ENCODE measurements at places on chromosomes 7 and 10.

GRCh38 chr7:38398725-38399321 lies 125.4 kb upstream of the TARP start:
- no peak for DNase-seq

GRCh38 chr7:157480371-157481050 lies 143.7 kb downstream of the DNAJB6 start:
- no peak for DNase-seq

DNA sequence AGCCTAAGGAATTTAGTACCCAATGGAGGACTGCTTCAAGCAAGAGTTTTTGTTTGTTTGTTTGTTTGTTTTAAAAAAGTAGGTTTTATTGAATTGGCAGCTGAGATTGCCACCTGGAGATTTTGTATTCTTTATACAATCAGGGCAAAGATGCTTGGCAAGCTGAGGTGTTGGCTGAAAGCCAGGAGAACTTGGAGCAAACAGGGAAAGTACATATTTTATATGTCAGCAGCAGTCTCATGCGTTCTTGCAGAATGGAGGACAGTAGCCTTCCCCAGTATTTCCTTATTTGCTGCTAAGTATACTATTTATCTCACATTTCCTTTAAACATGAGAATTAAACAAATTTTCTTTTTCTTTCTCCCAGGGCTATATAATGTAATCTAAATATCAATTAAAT lies 22.6 kb upstream of the ICA1 start:
- no peak for DNase-seq

GRCh38 chr7:108327353-108327752 lies 128.9 kb downstream of the NRCAM start:
- DNase-seq: no peak

DNA sequence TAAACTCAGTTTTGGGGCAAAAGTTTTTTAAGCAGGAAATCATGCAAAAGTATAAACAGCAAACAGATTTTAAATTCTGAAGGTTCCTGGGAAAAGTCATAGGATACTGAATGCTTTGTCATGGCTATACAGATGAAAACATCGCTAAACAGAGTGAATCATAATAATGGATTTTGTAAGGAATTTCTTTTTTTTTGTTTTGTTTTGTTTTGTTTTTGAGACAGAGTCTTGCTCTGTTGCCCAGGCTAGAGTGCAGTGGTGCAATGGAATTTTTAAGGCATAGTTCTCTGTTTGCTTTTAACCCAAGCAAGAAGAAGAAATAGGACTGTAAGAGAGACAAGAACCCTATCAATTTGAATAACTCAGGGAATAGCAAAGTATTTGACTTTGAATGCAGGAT lies 285.3 kb downstream of the NRG3 start:
- DNase-seq: no peak

GRCh38 chr10:110167149-110167548 lies 40.3 kb upstream of the MXI1 start:
- no peak for DNase-seq

DNA sequence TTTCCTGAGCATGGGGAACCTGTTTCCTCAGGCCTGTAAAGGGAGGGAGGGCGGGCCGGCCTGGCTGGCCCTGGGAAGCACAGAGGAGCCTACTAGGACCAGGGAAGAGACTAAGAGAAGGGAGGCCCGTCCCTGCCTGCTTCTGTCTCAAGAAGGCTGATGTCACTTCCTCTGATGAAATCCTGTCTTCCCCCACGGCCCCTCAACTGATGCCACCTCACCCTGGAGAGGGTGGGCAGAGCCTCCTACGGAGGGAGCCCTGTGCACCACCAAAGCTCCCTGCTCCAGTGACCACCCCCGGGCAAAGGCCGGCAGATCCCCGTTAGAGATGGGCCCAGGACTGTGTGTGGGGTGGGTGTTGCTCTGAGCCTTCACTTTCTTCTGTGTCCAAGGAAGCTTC lies 1.0 kb upstream of the PILRA start:
- no peak for DNase-seq

GRCh38 chr7:13904007-13904406 lies 85.5 kb downstream of the ETV1 start:
- peak; percentile 25 for DNase-seq

DNA sequence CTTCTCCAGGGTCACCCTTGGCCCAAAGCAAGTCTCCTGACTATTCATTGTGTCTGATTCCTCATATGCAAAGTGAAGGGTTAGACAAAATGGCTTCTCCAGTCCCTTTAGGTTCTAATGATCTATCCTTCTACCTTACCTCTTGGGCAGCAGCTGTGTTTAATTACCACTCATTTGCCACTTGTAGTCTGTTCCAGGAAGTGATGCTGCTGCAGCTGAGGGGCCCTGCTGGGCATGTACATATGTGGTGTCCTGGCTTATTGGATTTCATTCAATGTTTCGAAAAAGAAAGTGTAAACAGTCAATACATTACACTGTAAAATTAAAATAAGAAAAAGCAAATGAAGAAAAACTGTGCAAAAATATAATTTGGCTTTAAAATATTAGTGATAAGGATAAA lies 36.6 kb downstream of the SCIN start:
- DNase-seq: no peak

DNA sequence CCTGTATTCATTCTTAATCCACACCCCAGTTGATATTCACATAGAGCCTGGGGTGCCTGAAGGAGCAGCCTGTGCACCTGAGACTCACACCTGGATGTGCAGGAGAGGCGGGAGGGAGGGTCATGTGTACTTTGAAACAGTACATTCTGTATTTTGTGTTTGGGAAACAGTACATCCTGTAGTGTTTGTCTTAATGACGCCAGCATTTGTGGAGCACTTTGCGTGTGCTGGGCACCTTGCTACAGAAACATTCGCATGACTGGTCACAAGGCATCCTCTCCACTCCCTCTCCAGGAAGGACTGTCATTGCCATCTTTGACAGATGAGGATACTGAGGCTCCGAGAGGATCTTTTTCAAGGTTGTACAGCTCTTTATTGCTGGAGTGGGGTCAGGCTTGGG lies 132.1 kb downstream of the TACC2 start:
- DNase-seq: peak; percentile 55

Data from kidney epithelial cell (primary cell).